Stimulated activated CD8-positive, alpha-beta memory T cell treated with anti-CD3 and anti-CD28 coated beads, Interleukin-7, amount 100 ng/mL, for 1 hour (primary cell): ENCODE measurements at places on chromosomes 4 and X.
A peak's percentile ranks its signal among the peaks of the same experiment; 100 is the strongest.

DNA sequence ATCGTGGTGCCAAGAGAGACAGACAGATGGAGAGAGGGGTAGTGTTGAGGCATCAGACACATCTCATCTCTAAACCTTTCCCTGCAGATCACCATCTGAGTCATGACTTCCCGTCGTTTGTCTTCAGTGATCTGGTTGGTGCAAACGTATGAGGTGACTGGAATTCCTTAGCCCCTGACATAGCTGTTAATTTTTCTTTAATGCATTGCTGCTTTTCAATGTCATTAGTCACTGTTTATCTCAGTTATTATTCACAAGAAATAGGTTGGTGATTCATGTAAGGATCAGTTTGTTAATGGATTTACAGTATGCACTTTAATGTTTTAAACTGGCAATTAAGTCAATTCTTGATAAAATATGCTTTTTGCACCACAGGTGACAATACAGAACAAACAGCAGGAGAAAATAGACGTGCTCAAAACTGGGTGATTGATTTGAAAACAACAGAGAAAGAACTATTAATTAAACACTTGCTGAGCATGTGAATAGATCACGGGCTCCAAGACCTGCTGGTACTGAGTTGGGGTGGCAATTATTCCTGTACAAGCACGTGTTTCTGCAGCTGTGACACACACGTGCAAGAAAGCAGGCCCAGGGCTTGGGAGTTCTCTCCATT is 1.3 kb upstream of the TMEM154 start:
- no peak for DNase-seq

GRCh38 chr4:88413801-88414200 is 35.1 kb downstream of the HERC6 start:
- DNase-seq: no peak

DNA sequence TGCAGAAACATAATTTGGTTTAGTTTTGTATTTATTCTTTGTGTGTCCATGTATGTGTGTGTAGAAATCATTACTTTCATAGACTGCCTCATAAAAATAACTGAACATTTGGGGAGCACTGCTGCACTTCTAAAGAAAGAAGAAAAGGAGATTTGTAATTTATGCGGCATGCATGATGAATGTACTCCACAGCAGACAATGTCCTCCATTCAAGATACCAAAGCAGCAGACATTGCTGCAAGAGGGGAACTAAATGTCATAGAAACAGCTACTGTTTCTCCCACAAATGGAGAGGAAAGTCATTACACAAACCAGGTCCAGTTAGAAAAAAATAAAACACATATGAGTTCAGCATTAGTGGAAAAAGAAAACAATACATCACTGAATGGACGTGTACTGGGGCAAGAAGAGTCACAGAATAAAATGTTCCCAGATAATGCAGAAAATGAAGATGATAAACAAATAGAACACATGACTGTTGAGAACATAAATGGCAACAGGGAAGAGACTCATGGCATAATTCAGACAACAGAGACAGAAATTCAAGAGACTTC is 2.6 kb downstream of the DTHD1 start:
- no peak for DNase-seq

GRCh38 chr4:8516061-8516573 is 64.1 kb upstream of the GPR78 start:
- no peak for DNase-seq

GRCh38 chr4:188434643-188435042 is 295.4 kb downstream of the TRIML1 start:
- DNase-seq: no peak

DNA sequence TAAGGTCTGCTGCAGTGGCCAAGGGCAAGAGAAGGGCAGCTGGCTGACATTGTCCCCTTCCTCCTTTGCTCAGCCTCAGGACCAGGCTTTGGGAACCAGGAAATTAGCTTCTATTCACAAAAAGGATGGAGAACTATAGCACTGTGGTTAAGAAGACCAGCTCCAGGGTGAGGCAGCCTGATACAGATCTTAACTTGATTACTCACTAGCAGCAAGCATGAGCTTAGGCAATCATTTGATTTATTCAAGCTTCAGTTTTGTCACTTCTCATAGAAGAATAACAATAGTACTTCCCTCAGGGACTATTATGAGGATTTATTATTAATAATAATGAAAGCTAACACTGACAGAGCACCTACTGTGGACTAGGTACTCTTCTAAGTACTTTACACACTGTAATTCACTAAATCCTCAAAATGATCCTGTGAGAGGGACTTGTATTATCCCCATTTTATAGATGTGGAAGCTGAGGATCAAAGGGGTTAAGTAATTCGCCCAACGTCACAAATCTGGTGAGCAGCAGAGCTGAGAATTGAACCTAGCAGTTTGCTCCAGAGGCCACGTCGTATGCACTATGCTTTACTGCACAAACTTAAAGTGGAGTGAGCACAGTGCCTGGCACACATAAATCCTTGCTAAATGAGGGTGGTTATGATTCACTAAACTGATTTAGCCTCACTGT is 130.4 kb upstream of the PAK3 start:
- DNase-seq: no peak

- DNase-seq: no peak
These were observed 82.8 kb downstream of the LIMCH1 start for GRCh38 chr4:41620594-41621256.

DNA sequence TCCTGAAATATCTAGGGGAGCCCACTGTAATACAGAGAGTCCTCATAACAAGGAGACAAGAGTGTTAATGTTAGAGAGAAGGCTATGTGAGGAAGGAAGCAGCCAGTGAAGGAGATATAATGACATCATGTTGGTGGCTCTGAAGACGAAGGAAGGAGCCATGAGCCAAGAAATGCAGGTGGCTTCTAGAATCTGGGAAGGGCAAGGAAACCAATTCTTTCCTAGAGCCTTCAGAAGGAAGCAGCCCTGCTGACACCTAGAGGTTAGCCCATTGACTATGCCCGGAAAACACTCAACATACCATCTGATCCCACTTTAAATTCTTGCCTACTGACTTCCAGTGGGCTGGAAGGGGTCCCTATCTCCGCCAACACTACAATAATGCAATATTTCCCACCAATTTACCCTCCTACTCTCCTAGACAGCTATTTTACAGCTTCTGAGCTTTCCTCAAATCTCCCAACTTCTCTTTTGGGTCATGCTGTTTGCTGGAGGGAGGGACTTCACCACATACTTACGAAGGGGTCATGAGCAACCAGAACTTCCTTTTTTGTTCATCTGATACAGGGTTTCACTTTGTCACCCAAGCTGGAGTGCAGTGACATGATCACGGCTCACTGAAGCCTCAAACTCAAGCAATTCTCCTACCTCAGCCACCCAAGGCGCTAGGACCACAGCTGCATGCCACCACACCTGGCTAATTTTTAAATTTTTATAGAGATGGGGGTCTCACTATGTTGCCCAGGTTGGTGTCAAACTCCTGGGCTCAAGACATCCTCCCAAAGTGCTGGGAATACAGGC is 25.2 kb upstream of the G3BP2 start:
- DNase-seq: no peak

DNA sequence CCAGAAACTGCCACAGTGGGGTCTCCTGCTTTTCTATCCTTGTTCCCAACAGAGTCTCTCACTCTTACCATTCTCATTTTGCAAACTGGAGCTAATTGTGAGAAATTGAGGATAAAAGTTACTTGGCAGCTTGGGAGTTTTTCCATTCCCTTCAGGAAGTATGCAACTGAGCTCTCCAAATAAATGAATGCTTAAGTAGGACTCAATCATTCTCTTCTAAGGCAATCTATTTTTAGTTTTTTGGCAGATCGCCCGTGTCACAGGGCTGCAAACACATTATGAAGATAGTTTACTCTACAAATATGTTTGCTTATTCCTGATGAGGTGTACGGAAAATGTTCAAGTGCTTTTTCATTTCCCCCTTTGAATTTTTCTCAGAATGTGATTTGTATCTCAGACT is 5.3 kb downstream of the ASB11 start:
- no peak for DNase-seq

DNA sequence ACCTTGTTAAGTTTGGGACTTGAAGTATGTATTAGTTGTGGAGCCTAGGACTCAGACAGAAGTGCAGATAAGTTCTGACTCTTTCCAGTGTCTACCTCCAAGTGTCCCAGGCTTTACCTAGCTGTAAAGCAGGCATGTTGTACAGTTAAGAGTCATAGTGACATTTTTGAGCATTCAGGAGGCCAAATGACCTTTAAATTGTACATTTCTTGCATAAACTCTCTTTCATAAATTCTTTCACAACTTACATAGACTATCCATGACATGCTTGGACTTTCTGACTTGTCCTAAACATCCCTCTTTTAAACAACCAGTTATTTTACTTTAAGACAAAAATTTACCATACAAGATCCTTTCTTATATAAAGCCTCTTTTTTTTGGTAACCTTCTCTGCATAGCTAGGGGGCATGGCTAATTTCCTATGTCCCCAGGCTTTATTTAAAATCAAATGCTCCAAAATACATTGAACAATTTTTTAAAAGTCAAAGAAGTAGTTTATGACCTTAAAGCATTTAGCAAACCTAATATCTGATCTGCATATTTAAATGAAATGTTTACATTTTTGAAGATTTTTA is 40.1 kb upstream of the UGT8 start:
- DNase-seq: no peak

GRCh38 chrX:28491322-28491721 is 95.9 kb upstream of the IL1RAPL1 start:
- DNase-seq: no peak

GRCh38 chr4:706834-707598 is 1.4 kb downstream of the PCGF3 start:
- DNase-seq: no peak

- DNase-seq: no peak
These were observed 138.1 kb upstream of the RASGEF1B start for GRCh38 chr4:81609844-81610243.

GRCh38 chr4:99356992-99357391 is 4.4 kb upstream of the ADH1C start:
- DNase-seq: no peak

DNA sequence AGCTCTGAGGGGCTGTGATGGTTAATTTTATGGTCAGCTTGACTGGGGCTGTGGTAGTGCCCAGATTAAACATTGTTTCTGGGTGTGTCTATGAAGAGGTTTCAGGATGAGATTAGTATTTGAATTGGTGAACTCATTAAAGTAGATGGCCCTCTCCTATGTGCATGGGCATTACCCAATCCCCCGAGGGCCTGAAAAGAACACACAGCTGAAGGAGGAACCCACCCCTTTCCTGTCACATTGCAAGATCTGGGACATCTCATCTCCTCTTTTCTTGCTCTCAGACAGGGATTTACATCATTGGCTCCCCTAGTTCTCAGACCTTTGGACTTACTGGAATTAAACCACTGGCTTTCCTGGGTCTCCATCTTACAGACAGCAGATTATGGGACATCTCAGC is 29.4 kb upstream of the NDP start:
- no peak for DNase-seq

DNA sequence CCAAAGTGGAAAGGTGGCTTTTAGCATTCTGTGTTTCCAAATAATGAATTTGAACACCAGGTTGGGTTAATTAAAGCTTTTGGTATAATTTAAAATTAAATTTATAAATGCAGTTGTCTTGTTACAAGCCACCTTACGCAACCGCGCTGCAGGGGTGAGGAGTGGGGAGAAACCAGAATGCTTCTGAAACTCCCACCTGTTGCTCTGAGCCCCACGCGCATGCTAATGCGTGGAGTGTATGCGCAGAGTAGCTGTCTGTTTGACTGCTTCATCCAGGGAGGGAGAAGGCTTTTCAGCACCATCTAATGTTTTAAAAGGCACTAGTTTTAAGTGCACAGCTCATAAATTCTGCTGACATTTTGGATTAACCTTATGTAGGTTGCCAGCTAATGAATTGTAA is 12.5 kb downstream of the OGT start:
- DNase-seq: no peak

- DNase-seq: no peak
These were observed 1.4 kb upstream of the SEC24B start for GRCh38 chr4:109432203-109432602.

DNA sequence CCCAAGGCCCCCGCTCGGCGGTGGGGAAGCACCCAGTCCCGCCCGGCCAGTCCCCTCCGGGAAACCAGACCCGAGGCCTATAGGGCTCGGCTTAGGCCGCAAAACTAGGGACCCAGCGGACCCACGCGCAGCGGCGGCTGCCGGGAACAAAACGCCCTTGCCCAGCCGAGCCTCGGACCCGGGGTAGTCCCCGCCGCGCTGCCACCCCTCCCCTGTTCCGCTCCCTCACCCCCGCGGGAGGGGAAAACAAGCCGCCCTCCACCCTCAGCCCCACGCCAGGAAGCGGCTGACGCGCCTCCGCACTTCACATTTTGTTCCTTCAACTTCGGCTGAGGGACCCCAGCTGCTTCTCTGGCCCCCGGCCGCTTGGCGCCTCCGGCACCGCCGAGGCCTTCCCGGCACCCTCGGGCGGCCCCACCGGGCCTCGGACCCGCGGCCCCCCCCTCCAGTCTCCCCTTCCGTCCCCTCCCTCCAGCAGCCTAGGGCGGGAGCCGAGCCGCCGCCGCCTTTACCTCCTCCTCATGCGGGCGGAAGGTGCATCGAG is 694 bp downstream of the PDS5A start:
- peak; percentile 25 for DNase-seq

DNA sequence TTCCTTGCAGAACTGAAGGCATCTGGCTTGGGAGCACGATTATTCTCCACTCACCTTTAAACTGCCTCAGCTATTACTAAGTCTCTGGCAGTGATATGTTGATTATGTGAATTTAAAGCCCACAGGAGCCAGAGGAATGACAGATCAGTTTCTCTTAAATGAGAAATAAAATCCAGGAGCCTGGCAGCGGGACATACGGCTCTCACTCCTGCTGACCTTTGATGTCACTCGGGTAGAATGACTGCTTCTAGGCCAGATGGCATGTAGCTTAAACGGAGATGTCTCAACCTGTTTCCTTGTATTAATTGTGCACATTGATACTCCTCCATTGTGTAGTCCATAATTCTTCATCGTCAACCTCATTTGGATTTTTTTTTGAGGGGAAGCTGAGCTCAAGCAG is 4.0 kb upstream of the CBLL2 start:
- DNase-seq: no peak

DNA sequence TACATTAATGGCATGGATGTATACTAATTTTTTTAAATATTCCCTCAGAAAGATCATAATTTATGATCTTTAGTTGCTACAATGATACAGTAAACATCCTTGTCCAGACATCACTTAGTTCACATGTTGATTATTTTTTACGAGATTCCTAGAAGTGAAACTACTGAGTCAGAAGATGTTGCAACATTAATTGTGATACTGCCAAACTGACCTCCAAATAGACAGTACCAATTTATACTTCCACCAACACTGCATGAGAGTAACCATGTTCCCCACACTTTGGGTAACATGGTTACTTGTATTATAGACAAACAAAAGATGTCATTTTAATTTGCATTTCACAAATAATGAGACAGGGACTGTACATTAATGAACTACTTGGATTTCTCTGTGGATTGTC is 19.6 kb downstream of the RCHY1 start:
- DNase-seq: no peak

GRCh38 chr4:14167876-14168510 is 540.5 kb upstream of the BOD1L1 start:
- DNase-seq: no peak

- no peak for DNase-seq
These were observed at the start of gene NDST4 for GRCh38 chr4:115113506-115114106. NDST4 (minus strand) TSS chr4:115113620; CDS start chr4:115077036, 36,584 bp downstream.

GRCh38 chr4:66927937-66928336 is 617.4 kb downstream of the CENPC start:
- no peak for DNase-seq
